T-helper 22 cell (primary cell): ENCODE measurements at places on chromosomes 16 and 17.

GRCh38 chr16:50705436-50706110 is 12.2 kb downstream of the NOD2 start:
- no peak for DNase-seq

- peak; percentile 58 for DNase-seq
Measured at GRCh38 chr16:67173808-67174705, 3.7 kb downstream of the NOL3 start.

DNA sequence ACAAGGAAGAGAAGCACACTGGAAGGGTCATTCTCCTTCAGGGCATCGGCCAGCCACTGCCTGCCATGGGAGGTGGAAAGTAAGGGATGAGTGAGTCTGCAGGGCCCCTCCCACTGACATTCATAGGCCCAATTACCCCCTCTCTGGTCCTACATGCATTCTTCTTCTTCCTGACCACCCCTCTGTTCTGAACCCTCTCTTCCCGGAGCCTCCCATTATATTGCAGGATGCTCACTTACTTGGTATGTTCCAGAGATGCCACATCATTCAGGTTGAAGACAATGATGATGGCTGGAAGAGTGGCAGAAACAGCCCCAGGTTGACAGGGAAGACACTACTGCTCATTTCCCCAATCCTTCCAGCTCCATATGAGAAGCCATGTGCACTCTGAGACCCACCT is 2.5 kb downstream of the RAB34 start:
- DNase-seq: no peak

DNA sequence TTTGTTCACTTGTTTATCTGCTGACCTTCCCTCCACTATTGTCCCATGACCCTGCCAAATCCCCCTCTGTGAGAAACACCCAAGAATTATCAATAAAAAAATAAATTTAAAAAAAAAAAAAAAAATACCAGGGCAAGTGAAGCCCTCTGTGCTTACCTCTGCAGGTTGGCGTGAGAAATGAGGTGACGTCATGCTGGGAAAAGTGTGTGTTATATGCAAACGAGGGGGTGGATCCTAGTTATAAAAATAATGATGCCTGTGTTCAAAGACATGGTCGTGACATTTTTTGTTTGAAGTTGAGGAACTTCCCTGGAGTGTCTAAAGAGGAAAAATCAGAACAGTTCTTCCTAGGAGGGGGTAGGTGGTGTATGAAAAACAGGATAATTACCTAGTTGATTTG is 20.2 kb downstream of the TMC7 start:
- no peak for DNase-seq

DNA sequence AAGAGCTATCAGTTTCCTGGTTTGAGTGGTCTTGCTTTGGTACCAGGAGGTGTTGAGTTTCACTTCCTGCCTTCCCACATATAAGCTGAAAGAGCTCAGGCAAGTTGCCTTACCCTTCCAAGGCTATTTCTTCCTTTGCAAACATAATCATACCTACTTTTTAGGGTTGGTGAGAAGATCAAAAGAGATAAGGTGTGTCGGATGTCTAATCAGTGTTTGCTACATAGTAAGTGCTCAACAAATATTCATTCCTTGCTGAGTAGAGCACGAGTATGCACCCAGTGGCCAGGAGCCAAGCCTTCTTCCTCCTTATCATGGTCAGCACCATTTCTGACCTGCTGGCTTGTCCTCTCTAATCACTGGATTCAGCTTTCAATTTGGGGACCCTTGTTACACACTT is 12.7 kb upstream of the TMEM98 start:
- no peak for DNase-seq

DNA sequence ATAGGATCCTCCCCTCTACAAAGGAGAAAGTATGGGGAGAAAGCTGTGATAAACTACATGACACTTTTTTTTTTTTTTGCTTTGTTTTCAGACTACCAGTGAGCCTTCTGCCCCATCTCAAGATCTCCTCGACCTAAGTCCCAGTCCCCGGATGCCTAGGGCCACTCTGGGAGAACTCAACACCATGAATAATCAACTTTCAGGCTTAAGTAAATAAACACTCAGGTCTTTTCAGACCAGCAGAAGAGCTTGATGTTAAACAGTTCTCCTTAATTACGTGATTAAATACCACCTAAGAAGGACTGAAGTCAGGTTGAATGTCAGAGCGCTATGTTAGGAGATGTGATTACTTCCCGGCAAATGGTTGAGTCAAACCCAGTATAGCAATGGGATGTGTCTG is 31.4 kb downstream of the COX11 start:
- DNase-seq: no peak

GRCh38 chr16:868386-868755 is 67.8 kb upstream of the GNG13 start:
- DNase-seq: no peak

DNA sequence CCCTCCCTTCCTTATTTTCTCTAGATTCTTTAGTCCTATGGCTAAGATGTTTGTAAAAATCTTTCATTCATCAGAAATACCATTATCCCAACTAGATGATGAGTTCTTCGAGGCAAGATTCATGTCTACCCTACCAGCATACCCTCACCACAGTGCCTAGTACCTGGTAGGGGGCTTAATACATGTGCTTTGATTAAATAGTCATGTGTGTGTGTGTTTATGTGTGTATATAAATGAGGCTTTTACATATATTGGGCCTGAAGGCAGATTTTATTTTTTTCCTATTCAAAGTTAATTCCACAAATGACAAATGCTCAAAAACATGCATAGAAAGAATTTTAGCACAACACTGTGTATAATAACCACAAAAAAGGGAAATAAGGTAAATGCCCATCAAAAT is 193.0 kb upstream of the IRX3 start:
- DNase-seq: no peak
